ENCODE measurements at places on chromosomes 5 and 9. TPM values are rescaled to one million over a fixed set of nuclear protein-coding genes. Genes with fewer than 3 reads are reported as not detected.

The KDM3B gene
- 98.5 TPM for total RNA-seq

The SCGB3A2 gene
- 1.2 TPM for total RNA-seq

The CCNO gene
- total RNA-seq, result not detected

The GLRA1 gene
- 0.22 TPM for total RNA-seq

The ARID3C gene
- not detected for total RNA-seq

The C5orf63 gene
- total RNA-seq, result 11.8 TPM

The PCDHB16 gene
- total RNA-seq, result 20.1 TPM

The BRD3 gene
- 128 TPM for total RNA-seq

The LHX6 gene
- 2.8 TPM for total RNA-seq

Measured in glutamatergic neuron (in vitro differentiated cells).